Amniotic stem cell (primary cell): ENCODE measurements at places on chromosomes 16 and 17.

DNA sequence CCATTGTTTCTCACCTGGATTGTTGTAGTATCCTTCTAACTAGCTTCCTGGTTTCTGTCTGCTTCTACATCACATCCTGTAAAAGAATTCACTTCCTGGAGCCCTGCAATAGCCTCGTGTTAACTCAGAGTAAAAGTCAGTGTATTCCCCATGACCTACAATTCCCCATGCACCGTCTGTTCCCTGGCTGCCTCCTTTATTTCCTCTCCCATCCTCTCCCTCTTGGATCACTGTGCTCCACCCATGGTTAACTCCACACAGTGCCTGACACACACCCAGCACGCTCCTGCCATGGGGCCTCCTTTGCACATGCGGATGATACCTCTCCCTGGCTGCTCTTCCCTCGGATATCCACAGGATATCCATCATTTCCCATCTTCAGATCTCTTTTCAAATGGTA lies 301.4 kb upstream of the IRX3 start:
- no peak for DNase-seq

DNA sequence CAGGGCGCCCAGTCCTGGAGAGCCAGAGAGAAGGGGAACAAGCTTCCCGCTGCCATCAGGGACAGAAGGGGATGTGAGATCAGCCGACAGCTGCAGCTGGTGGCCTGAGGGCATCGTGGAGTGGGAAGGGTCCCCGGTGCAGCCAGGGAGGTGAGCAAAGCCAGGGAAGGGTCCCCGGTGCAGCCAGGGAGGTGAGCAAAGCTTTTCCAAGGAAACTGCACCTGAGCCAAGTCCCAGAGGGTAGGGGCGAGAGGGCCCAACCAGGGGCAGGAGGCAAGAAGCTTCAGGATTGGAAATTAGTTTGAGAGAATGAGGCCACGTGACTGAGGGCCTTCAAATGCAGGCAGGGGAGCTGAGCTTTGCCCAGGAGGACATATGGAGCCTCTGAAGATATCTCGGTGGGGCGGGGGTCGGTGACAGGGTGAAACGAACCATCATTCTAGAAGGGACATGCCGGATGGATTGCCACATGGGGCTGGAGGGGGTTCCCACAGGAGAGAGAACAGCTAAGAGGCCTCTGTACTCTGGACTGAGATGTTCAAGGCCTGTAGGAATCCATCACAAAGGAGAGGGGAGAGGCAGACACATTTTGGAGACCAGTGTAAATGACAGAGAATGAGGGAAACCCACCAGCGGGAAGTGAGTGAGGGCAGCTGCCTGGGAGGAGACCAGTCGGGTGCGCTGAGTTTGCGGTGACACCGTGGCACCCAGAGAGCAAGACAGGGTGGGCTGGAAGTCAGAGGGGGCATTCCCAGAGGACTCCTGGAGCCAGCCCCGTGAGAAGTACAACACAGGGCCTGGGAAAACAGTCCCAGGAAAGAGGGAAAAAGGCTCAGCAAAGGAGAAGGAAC lies 31.4 kb upstream of the RPH3AL start:
- DNase-seq, result no peak

DNA sequence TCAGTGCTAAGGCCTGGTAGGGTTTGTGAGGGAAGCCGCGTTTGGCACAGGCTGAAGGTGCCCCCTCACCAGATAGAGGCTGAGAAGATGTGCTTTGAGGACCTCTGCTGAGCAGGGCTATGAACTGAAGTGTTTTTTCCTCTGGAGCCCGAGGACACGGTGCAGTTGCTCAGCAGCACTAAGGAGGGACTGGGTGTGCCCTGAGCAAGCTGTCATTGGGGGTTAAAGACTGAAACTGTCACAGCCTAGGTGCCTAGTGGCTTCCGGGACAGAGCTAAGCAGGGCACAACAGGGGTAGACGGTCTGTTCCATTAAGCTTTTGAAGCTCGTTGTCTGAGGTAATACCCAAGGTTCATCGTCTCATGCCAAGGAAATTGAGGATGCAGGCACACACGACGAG lies 24.8 kb upstream of the ASGR2 start:
- no peak for DNase-seq

GRCh38 chr16:67406111-67406971 lies 9.9 kb downstream of the ZDHHC1 start:
- DNase-seq, result peak; percentile 58

DNA sequence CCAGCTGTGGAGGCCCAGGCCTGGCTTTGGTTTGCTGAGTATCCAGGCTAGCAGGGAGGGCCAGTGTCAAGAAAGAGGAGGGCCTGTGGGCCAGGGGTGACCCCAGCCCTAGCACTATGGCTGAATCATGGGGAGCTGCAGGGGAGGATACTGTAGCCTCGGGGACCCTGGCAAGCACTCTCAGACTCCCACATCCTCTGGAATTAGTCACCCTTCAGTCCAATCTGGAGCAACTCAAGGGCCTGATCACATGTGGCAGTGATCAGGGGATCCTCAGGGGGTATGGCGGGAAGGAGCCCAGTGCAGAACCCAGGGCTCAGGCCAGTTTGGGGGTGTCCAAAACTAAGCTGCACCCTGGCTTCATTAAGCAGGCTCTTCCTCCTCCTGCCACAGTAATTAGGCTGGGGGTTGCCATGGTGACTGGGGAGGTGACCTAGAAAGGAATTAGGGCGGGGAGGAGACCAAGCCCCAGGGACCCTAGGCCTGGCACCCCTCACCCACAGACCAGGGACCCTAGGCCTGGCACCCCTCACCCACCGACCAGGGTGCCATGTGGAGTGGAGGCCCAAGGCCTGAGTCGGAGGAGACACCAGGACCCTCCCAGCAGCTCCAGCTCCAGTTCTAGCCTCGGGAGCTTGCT lies 5.8 kb downstream of the NLGN2 start:
- DNase-seq, result no peak

DNA sequence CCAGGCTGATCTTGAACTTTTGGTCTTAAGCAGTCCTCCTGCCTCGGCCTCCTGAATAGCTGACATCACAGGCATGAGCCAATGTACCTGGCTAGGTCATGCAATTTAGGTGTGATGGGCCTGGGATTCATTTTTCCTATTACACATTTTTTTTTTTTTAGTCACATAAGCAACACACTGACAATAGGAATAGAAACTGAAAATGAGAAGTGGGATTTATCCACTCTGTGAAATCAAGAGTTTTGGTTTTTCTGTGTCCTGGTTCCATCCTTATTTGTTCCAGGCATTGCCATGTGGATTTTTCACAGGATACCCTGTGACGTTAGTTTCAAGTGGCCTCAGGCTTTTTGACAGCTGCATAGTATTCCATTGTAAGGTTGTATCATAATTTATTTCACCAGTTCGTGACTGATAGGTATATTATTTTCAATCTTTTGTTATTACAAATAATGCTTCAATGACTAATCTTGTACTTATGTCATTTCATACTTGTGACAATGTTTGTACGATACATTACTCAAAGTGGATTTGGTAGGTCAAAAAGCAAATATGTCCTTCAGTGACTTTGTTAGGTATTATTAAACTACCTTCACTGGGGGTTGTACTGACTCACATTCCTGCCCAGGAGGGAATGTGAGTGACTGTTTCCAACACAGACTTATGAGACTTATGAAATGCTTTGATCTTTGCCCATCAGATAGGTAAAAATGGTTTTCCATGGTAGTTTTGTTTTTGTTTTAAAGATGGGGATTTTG lies 10.6 kb downstream of the ADCY7 start:
- no peak for DNase-seq

- no peak for DNase-seq
Observed at GRCh38 chr17:1808644-1809043, 21.1 kb downstream of the SMYD4 start.

DNA sequence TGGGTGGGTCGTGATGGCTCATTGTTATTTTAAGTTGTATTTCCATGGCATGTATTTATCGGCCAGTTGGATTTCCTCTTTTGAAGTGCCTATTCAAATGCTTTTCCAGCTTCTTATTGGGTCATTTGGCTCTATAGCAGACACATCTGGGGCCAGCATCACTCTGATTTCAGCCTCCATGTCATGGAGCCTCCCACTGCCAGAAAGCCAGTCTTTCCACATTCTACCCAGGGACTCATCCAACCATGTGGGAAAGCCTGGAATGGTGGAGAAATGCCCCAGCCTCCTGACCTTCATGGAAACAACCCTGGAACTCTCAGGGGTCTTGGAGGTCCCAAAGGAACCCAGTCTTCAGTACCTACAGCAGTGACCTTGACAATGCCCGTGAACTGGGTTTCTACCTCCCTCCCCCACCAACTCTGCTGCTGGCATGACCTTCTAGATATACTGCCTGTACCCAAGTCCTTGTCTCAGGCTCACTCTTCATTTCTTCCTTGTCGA lies 33.8 kb upstream of the ADGRG1 start:
- DNase-seq, result no peak

- no peak for DNase-seq
Observed at GRCh38 chr16:50695017-50696000, 1.9 kb downstream of the NOD2 start.

GRCh38 chr17:903691-904481 lies 75.7 kb downstream of the NXN start:
- DNase-seq, result peak; percentile 91

- no peak for DNase-seq
Observed at GRCh38 chr17:14337596-14338079, 36.8 kb downstream of the HS3ST3B1 start.

- peak; percentile 10 for DNase-seq
Observed at GRCh38 chr17:54948380-54948779, 20.1 kb downstream of the COX11 start.
